ENCODE measurements at places on chromosomes 1 and 21.

GRCh38 chr21:29290240-29290639 lies 8.5 kb upstream of the BACH1 start:
- DNase-seq: no peak

DNA sequence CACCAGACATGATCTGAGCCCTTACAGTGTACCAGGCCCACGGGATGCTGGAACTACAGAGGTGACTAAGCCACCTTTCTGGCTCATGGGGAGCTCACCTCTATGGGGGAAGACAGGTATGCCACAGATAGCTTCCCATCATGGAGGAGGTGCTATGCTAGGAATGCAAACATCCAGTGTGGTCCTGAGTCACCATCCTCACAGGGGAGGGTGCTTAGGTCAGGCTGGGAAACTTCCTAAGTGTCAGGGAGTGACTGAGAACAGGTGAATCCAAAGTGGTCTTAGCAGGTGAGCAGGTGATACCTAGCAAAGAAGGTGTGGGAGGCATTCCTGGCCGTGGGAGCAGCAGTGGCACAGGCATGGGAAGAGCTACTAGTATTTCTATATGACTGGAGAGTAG lies 8.6 kb upstream of the RASSF5 start:
- DNase-seq: no peak

- DNase-seq: no peak
Measured at GRCh38 chr1:191588905-191589304, 569.4 kb upstream of the RGS18 start.

GRCh38 chr21:28639737-28640136 lies 352.9 kb downstream of the LTN1 start:
- no peak for DNase-seq

DNA sequence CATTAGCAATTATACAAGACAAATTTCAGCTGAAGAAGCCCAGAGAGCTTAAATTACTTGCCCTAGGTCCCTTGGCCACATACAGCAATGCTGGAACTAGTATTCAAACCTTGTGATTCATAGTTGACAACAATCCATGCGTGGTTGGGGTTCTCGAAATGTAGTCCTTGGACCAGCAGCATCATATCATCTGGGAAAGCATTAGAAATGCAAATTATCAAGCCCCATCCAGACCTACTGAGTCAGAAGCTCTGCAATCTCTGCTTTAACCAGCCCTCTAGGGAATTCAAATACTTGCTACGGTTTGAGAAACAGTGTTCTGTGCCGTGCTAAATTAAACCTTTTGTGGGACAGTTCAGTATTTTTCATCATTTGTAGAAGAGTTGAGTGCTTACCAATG lies 65.1 kb downstream of the CLIC6 start:
- DNase-seq: no peak

DNA sequence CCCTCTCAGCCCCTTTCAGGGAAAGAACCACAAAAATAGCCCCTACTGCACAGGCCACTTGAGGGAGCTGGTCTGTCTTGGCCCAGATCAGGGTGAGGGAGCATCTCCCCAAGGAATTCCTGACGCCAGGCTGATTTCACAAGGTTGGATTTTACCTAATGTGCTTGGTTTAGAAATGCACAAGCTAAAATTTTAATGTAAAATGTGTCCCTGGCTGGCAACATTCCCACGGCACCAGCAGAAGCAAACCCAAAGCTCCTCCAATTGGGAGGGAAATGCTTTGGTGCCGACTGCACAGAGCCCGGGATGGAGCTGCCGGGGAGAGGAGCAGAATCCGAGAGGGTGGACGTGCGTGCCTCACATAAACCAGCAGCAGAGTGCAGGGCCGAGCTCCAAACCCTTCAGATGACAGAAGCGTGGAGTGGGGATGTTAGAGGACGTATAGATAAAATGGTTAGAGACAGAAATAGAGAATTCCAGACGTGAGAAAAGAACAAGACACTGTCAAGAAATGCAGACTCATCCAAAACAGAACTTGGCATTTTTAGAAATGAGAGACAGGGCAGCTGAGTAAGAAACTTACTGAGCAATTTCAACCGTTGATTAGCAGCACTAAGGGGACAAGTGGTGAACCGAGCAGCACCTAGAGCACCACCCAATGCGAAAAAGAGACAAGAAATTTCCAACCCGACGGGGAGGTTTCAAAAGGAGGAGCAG lies 41.6 kb upstream of the TMEM52 start:
- no peak for DNase-seq

- no peak for DNase-seq
Measured at GRCh38 chr1:190699165-190699564, 221.5 kb upstream of the BRINP3 start.

GRCh38 chr21:33286076-33286475 lies 19.9 kb downstream of the IL10RB start:
- no peak for DNase-seq
